Stimulated activated CD4-positive, alpha-beta T cell treated with anti-CD3 and anti-CD28 coated beads, Interleukin-1b, Interleukin-23, amount 100 ng/mL, for 1 hour (primary cell): ENCODE measurements at places on chromosomes 4 and X.

DNA sequence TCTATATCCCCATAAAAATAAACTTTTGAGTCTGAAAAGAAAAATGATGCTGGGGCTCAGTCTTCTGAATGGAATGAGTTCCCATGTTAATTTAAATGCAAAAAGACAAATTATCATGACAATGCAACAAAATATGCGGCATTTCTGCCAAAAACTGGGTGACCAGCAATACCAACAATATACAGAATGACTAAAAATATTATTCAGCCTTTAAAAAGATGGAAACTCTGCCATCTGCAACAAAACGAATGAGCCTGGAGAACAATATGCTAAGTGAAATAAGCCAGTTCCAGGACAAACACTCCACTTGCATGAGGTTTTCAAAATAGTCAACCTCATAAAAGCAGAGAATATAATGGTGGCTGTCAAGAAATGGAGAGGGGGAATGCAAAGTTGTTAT, 558.5 kb downstream of the IL15 start:
- DNase-seq = no peak

GRCh38 chrX:107123750-107124149, 5.1 kb upstream of the RBM41 start:
- DNase-seq = no peak

DNA sequence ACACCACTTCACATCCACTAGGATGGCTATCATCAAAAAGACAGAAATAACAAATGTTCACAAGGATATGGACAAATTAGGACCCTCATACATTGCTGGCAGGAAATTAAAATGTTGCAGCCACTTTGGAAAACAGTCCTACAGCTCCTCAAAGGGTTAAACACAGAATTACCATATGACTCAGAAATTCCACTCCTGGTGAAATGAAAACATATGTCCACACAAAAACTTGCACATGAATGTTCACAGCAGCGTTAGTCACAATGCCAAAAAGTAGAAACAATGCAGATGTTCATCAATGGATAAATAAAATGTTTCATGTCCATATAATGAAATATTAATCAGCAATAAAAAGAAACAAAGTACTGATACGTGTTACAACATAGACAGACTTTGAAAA, 15.1 kb downstream of the S100G start:
- no peak for DNase-seq

DNA sequence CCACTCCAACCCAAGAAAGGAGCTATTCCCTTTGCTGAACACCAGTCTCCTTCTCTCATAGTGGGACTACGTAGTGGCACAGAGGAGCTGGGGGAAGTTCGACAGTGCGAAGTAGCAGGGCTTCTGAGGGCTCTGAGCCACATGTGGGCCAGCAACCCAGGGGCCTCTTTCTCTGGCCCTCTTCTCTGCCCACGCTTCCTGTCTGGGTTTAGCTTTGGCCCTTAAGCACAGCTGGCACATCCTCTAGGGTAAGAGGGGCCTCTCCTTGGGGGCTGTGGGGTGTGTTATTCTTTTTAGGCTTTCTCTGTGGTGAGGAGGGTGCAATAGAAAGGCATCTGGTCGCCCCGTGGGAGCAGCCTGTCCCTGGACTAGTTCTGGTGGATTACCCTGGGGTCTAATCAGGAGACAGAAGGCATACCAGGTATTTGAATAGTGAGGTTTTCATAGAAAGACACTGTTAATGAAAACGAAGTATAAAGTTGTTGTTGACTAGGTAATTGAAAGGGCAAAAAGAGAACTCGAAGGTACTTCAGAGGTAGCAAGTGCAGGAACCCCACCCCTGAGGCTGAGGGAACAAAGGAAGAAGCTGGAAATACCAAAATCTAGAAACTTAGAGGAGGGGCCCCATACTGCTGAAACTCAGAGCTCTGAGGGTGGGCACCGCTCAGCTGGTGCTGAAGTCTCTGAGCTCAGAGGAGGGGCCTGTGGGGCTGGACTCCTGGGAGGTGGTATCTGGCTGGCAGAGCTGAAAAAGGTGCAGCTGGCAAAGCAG, 151.9 kb upstream of the RPS6KA3 start:
- no peak for DNase-seq

DNA sequence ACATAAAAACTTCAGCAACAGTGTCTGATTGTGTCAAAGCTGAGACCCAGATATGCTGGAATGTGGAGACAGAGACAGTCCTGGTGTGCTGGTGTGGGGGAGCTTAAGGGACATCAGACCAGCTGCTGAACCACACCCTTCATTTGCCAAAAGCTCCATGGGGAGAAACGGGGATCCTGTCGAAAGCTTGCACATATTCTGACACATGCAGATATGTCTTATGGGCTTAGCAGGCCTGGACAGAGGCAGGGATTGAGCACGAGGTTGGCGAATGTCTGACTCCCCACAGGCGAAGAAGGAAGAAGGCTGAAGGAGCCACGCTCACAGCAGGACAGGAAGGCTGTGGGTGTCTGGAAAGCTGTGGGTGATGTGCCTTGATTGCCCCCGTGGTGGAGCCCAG, 72.1 kb upstream of the ACSL1 start:
- no peak for DNase-seq

DNA sequence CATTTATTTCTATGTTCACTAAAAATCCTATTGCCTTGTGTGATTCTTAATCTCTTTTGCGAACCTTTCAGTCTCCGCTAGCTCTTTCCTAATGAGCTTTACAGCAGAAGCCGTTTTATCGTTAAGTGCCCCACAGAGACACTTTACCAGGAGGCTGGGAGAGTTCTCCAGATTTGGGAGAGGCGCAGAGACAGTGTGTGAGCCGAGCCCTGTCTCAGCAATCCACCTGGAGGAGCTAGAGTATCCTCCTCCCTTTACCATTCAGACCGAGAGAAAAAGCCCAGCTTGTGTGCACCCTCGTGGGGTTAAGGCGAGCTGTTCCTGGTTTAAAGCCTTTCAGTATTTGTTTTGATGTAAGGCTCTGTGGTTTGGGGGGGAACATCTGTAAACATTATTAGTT, 54.9 kb upstream of the MTM1 start:
- no peak for DNase-seq

DNA sequence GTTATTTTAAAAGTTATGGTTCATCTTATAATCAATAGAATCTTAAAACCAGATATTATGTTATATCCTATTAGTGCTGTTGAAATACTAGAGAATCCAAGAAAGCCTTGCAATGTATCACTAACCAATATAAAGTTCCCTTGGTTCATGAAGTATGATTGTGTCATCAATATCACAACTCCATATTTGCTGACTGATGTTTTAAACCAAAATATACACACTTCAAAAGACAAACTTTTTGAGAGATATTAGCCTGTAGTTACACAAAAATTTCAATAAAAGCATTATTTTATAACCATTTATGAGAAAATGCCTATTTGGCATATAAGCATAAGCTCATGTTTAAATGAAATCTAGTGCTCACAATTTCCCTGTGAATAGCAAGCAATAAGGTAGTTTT, 198.6 kb downstream of the CENPC start:
- DNase-seq = no peak

GRCh38 chr4:147137280-147137679, 191.6 kb upstream of the TTC29 start:
- DNase-seq = no peak
